ENCODE measurements at places on chromosomes 16 and 17.

GRCh38 chr17:28404461-28404811 lies 1.6 kb downstream of the SLC46A1 start:
- DNase-seq: no peak

- DNase-seq: no peak
Observed at GRCh38 chr17:82330322-82331239, 3.0 kb downstream of the SECTM1 start.

DNA sequence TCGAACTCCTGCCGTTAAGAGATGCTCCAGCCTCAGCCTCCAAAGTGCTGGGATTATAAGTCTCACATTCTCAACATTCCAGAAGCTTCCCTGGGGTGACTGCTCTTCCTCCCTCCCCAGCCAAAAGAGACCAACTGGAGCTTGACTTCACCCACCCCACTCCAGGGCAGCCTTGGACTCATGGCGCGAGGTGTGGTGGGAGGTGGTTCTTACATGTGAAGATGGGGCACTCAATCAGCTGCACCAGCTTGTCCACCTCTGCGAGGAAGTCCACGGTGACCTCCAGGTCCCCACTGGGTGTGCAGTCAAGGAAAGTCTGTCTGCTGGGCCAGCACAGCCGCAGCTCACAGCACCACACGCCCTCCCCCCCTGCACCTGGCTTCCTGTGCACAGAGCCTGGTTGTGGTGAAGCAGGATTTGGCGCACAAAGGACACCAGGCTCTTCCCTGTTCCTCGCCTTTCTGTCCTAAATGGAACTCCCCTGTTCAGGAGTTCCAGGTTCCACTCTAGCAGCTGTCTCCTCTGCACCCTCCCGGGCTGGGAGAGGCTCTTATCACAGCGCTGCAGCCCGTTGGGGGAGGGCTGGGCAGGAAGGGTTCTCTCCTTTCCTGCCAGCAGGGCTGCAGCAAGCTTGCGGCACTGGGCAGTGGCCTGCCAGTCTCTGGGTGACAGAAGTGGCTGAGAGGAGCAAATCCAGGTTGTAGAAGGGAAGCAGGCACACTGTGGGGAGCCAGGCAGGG lies 9.6 kb upstream of the MTSS2 start:
- DNase-seq: no peak

- DNase-seq: no peak
Observed at GRCh38 chr16:81713295-81713772, 65.8 kb upstream of the PLCG2 start.

- DNase-seq: peak; percentile 21
Observed at GRCh38 chr16:9134739-9135138, 43.3 kb downstream of the HAPSTR1 start.

DNA sequence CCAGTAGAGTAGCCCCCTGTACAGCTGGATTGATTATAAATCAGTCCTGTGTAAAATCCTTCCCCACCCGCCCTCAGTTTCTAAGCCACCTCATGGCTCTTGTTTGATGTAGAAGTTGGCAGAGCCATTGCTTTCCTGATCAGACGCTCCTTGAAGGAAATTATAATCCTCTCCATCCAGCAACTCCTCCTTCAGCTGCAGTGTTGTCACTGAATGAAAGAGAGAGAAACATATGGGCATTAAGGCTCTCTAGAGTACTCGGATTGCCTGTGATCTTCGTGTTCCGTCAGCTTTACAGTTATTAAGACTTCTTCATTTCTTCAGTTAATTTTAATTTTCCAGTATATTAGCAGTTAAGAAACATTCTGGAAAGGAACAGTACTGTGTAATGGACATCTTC lies 14.3 kb downstream of the NME2 start:
- no peak for DNase-seq

DNA sequence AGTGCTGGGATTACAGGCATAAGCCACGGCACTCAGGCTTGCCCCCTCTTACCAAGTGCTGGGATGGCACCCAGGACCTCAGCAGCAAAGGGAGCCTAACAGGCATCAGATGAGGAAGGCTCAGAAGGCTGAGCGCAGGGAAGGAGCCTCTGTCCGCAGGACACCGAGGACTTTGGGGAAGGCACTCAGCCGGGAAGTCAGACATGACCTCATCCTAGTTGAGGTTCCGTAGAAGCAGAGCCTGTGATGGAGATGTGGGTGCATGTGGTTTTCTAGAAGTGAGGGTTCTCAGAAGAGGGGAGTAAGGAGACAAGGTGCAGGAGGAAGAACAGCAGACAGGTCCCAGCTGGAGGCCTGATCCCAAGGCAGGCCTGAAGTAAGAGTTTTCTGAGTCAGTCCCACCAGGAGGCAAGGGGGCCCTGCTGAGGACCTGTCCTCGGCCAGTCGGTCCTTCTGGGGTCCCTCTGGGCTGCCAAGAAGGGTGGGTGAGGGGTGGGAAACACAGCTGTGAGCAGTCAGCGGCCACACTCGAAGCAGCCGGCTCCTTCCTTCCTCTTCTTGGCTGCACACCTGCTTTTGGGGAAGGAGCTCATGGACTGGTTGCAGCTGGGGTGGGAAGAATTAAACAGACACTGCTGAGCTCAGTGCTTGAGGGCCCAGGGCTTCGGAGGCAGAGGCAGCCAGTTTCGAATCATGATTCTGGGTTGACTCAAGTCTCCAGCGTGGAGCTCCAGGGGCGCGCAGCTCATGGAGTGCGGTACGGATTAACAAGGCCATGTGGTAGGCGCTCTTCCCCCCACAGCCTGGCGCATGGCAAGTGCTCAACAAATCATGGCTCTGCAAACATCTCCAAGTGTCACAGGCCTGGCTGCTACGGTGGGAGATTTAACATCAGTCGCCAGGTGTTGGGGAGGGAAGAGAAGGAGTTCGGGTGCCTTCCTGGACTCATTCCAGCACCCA lies 38.9 kb upstream of the SNN start:
- no peak for DNase-seq

DNA sequence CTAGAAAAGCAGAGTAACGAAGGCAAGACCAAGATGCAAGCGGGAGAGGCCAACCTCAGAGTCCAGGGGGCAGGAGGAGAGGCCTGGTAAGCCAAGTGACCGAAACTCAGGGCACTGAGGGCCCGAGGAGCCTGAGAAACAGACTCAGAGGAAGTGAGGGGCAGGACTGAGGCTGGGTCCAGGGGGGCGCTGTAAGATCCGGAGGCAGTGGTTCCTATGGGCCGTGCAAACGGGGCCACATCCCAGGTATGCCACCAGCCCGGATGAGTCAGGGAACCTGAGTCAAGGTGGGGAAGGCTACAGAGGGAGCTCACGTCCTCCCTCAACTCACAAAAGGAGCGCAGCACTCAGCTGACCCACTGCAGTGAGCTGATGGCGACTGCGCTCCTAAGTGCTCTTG lies 8.3 kb downstream of the ZDHHC7 start:
- DNase-seq: no peak

- DNase-seq: no peak
Observed at GRCh38 chr16:49405530-49405929, 31.9 kb downstream of the C16orf78 start.

- DNase-seq: no peak
Observed at GRCh38 chr17:74181341-74181740, 22.1 kb upstream of the RPL38 start.

DNA sequence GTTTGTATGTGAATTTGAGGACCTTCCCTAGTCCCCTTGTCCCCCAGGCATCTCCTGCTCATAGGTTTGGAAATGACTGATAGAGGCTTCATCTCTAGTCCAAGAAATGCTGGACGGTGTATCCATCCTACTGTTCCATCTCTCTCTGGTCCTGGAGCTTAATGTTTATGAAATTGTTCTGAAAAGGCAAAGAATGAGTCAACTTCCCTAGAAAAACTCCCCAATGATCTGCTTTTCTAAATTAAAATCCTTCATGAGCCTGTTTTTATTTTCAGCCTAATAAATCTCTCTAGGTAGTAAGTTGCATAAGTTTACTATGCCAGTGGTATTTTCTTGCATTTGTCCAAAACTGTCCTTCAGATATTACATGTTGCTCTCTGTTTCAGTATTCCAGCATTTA lies 2.1 kb upstream of the IGSF6 start:
- DNase-seq: no peak
